ENCODE measurements at places on chromosomes 11 and 22.

DNA sequence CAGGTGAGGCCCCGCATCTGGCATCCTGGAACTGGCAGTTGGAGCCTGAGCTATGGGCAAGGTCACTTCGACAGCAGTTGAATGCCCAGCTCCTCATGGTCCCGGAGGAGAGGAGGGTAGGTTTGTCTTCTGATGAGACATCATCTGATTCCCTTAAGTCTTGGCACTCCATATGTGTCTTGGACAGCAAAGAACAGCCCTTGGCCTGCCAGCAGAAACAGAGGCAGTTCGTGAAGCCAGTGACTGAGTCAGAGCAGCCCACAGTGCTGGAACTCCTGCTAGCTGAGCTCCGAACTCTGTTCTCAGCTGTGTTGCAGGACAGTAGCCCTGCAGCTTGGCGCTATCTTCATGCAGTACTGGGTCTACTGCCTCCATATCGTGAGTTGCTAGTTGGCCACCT, 1.0 kb downstream of the DNHD1 start:
- no peak for DNase-seq

DNA sequence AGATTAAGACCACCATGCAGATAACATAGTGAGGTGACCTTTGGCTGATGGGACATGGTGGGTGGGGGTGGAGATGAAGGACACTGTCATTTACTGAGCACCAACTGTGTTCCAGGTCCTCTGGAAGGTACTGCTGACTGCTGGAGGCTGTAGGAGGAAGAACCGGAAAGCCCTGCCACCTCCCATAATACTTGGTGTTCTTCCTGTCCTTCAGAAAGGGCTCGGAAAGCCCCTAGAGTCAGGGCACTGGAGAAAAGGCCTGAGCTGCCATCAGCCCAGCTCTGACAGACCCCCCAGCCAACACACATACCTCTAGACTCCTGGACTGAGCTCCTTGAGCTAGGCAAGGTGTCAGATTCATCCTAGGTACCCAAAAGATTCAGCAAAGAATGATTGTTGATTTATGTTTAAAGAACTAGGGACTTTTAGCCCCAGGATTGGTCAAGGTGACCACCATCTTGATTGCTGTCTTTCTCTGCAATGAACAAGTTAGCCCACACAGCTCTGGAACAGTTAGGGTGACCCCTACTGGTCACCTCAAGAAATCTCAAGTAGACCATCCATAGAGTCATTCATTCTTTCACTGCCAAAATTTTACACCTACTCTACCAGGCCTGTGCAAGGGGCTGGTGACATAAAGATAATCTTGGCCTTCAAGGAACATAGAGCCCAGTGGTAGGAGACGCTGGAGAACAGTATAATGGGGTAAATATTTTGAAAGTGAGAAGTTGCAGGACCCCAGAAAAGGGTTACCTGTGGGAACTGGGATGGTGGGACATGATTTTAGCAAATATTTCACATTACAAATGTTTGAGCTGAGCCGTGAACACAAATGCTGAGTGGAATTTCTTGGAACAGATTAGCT, 39.4 kb downstream of the IRAG1 start:
- DNase-seq, result no peak

DNA sequence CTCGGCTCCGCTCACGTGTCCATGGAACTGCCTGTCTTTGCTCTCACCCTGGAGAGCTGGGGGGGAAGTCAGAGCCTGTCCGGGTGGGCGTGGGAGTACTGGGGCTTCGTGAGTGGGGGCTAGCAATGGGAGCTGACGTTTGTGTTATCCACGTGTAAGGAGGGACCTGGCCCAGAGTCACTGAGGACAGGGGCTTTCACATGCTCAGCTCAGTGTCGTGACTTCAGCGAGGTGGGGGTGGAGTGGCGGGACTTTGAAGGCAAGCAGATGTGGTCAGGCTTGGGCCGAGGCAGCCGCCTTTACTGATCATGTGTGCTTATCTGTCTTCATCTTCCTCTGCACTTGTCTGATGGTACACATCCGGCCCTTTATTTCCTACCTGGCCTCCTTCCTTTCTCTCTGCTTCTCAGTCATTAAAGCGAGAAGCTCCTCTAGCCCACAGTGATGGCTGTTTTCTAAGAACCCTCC, 113.1 kb upstream of the NNMT start:
- peak; percentile 10 for DNase-seq

GRCh38 chr11:8832571-8833260, 78.3 kb upstream of the AKIP1 start:
- DNase-seq, result no peak

GRCh38 chr22:46269564-46269963, 1.8 kb downstream of the TTC38 start:
- DNase-seq, result no peak

GRCh38 chr11:84384731-84385130, 1098.6 kb upstream of the CCDC90B start:
- DNase-seq, result no peak

- no peak for DNase-seq
Observed at GRCh38 chr11:105942921-105943320, 79.1 kb downstream of the MSANTD4 start.

DNA sequence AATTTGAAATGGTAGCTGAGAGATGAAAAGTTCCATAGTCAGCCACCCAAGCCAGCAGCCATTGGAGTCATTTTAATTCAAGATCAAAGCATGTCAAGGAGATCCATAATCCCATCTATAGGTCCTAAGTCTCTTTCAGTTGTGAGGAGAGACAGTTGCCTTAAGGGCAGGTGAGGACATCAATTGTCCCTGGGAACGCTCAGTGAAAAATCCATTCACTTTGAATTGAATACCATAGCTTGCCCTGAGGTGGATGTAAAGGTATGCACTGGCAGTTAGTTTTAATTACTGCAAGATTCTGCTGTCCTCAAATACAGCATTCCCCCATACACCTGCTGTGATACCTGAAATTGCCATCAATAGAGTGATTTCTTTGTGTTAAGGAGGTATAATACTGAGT, 25.3 kb upstream of the TBCEL start:
- DNase-seq, result no peak

DNA sequence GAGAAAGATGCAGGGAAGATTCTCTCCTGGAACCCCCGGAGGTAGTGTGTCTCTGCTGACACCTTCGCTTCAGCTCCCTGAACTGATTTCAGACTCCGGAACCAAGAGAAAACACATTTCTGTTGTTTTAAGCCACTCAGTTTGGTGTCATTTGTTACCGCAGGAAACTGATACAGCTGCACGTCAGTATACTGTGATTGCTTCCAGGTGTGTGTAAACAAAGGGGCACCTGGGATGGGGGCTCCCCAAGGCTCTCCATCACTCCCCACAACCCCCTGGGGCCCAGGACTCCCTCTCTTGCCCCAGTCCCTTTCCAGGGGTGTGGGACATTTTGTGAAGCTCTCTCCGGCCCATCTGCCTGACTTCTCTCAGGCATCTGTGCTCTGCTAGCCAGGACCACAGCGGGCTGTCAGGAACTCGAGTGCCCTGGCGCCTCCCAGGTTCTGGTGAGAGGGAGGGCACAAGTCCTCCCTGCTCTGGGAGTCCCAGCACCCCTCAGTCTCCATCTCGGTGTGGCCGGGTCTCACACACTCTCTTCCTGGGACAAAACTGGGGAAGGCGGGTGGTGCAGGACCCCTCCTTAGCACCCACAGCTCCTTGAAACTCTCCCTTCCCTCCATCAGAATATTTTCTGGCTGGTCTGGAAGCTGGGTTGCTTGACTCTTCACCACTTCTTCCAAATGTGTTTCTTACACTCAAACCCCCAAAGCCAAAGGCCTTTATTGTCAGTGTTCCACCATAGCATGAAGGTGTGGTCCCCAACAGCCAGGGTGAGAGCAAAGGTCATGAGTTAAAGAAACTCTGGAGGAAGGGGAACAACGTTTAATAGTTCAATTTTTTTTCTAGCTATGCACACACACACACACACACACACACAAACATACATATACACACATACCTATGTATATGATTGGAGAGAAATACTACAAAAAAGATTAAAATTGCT, 35.0 kb upstream of the TSKU start:
- DNase-seq, result no peak

- DNase-seq, result no peak
Observed at GRCh38 chr11:117825538-117826189, 1.1 kb upstream of the FXYD2 start.
